Fibroblast of villous mesenchyme (primary cell): ENCODE measurements at places on chromosomes 4 and X. TPM values are rescaled to one million over a fixed set of nuclear protein-coding genes. Genes with fewer than 3 reads are reported as not detected.

GRCh38 chr4:149161247-149161646 lies 654.4 kb downstream of the IQCM start:
- no peak for DNase-seq

- DNase-seq = peak; percentile 78
These were observed 13.3 kb downstream of the OFD1 start for GRCh38 chrX:13747836-13748235.

Gene SLITRK2
- not detected in 2 replicates for total RNA-seq

GRCh38 chrX:46649421-46650260 lies 76.1 kb downstream of the CHST7 start:
- DNase-seq = peak; percentile 35

- DNase-seq = peak; percentile 86
These were observed 202.0 kb downstream of the DCLK2 start for GRCh38 chr4:150280081-150280895.

DNA sequence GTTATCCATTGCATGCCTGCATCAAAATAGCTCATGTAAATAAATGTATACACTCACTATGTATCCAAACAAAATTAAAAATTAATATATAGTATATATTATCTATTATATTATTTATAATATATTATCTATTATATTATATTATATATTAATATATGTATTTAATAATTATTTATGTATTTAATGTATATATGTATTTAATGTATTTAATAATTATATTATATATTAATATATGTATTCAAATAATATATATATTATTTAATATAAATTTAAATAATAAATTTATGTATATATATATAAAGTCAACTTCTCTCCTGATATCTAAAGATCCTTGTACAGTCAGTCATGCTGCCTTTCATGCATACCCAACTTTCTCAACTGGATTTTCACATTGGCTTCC lies 82.4 kb downstream of the GPM6A start:
- no peak for DNase-seq

GRCh38 chr4:148065075-148065474 lies 333.2 kb downstream of the ARHGAP10 start:
- DNase-seq = peak; percentile 92

Gene SRPK3
- total RNA-seq = 0.86 and 0.97 TPM in 2 replicates

- DNase-seq = no peak
These were observed 22.3 kb downstream of the COL4A6 start for GRCh38 chrX:108415891-108416290.

Gene FHL1
- total RNA-seq = 69.6 and 104 TPM in 2 replicates

GRCh38 chr4:38377195-38377594 lies 286.8 kb upstream of the KLF3 start:
- DNase-seq = no peak

Gene CCNB3
- total RNA-seq = 0.97 and 4.3 TPM in 2 replicates

DNA sequence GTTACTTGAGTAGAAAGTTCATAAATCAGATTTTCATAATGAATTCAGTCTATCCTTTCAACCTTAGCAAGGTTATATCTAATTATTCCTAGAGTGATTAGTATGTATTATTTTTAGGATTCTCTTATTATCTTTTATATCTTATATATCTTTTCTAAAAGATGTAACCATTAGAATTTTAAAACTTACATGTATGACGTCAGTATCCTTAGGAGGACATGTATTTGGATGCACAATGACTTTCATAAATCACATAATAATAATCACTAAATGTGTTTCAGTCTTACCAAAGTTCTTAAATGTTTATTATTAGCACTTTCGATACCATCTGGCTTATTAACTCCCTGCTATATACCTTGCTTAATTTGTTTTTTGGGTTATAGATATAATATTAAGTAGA lies 1400.5 kb upstream of the IGFBP7 start:
- no peak for DNase-seq

DNA sequence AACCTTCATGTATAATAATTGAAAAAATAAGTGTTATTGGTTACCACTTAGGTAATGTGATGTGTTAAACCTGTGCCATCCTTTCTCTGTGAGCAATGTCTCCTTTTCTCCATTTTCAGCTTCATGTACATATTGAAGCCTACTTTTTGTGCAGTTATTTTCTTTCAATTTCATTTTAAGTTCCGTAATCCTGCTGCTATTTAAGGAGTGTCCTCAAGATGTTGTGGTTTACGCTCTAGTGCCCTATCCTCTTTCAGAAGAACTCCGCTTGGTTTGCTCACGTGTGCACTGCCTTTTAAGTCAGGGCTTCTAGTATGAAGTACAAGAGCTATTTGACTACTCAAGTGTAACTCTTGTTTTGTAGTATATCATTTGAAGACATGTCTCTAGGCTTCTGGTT lies 2253.2 kb upstream of the TENM3 start:
- DNase-seq = no peak

GRCh38 chrX:18351784-18352183 lies 2.7 kb downstream of the SCML2 start:
- DNase-seq = no peak

- DNase-seq = no peak
These were observed 6.0 kb downstream of the RBM47 start for GRCh38 chr4:40623707-40624106.

- DNase-seq = no peak
These were observed 9.1 kb downstream of the RPGR start for GRCh38 chrX:38318196-38318595.

DNA sequence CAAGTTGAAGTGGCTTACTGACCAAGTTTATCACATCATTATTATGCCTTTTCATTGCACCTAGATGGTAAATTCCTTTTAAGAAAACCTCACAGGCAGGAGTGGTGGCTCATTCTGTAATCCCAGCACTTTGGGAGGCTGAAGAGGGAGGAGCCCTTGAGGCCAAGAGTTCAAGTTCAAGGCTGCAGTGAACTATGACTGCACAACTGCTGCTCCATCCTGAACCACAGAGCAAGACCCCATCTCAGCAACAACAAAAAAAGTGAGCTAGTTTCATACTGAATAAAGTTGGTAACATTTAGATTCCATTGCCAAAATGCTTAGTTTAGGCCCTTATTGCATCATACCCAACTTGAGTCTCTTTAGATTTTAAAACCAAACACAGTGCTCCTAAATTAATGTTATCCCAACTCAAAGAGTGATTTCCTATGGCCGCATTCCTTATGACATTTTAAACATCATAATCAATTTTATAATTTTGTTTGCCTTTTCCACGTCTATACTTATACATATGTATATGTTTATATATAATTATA lies 36.0 kb downstream of the PDS5A start:
- DNase-seq = no peak

Gene POU4F2
- total RNA-seq = not detected in 2 replicates

Gene SAGE1
- not detected in 2 replicates for total RNA-seq

Gene RNF128
- total RNA-seq = 0.32 and 0.43 TPM in 2 replicates

- DNase-seq = no peak
These were observed 926.1 kb downstream of the ADGRL3 start for GRCh38 chr4:62126064-62126732.

DNA sequence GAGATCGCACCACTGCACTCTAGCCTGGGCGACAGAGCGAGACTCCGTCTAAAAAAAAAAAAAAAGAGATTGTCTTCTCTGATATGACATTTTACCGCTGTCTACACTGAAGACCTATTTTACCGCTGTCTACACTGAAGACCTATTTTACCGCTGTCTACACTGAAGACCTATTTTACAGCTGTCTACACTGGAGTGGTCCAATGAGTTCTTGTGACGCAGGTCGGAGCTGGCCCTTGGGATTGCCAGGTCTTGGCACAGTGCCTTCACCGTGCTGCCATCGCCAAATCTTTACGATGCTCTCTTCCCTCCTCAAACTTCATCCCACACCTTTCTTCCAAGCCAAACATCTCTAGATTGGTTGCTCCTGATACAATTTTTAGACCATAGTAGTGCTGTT lies 183.1 kb upstream of the FAT1 start:
- DNase-seq = no peak

Gene RNF212
- 2.9 and 3.0 TPM in 2 replicates for total RNA-seq

Gene CT55
- not detected in 2 replicates for total RNA-seq

GRCh38 chr4:14908635-14909034 lies 93.6 kb upstream of the CPEB2 start:
- no peak for DNase-seq

Gene CXXC4
- total RNA-seq = 0.32 and 0.43 TPM in 2 replicates

Gene LDOC1
- total RNA-seq = 5.2 TPM in 2 replicates

Gene TSPAN7
- not detected in 2 replicates for total RNA-seq

Gene FGF16
- not detected in 2 replicates for total RNA-seq

DNA sequence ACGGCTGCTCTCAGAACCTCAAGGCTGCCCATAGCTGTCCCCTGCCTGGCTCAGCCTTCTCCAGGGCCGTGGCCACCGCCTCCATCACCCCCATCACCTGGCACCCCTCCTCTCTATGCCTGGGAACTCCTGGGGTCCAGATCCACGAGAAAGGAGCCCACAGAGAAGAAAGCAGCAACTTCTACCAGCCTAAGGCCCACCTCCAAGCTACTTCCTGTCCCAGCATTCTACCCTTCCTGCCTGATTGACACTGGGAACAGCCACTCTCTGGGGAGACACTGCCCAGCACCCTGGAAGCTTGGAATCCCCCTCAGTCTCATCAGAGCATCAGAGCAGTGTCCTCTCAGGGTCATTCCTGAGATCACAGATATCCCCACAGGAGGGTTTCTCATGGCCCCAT lies 36.9 kb upstream of the PROM1 start:
- no peak for DNase-seq

GRCh38 chr4:8319061-8319460 lies 49.5 kb downstream of the HTRA3 start:
- DNase-seq = no peak

- DNase-seq = no peak
These were observed 331.4 kb downstream of the CCSER1 start for GRCh38 chr4:90458576-90458975.

DNA sequence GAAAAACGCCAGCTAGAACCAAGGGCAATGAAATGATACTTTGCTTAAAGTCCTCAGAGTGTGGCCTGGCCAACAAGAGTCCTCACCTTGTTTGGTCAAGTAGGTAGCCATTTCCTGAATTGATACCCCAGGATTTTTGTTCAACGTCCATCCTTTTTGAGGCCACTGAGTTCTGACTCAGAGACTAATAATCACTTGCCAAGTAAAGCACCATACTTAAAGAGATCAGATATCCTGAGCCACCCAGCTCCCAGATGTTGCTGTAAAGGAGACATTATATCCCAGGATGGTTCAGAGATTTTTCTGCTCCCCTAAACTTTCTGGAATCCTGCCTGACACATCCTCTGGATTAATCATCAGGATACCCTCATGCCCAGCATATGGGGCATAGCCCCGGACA lies 190.9 kb downstream of the RAP1GDS1 start:
- DNase-seq = no peak

DNA sequence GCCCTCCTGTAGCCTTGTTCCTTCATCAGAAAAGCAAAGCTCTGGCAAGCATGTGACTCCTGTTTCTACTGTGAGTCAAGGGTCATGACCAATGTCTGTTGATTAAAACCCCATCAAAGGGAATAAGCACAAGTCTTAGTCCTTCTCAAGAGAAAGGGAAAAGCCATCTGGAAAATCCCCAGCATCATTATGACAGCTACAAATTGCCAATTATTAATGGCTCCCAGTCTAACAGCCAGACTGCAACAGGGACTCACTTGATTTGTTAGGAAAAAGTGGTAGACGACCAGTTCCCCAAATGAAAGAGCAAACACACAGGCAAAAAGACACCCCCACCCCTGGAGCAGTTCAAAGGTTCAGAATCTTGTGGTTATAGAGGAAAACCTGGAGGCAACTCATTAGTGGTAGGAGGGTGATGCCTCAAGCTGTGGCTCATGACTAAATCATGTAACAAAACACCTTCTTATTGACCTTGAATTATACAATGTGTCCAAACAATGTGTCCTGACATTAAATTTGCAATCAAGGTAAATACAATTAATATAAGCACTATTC lies 315.7 kb downstream of the HNRNPD start:
- DNase-seq = no peak

Gene HOPX
- total RNA-seq = under 0.01 and 0.97 TPM in 2 replicates

DNA sequence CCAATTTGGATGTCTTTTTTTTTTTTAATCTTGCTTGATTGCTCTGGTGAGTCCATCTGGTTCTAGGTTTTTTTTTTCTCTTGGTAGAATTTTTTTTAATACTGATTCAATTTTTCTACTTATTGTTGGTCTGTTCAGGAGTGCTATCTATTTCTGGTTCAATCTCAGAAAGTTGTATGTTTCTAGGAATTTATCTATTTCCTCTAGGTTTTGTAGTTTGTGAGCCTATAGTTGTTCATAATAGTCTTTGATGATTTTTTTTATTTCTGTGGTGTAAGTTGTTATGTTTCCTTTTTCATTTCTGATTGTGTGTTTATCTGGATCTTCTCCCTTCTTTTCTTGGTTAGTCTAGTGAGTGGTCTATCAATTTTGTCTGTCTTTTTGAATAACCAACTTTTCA lies 129.6 kb downstream of the FAM13A start:
- no peak for DNase-seq

DNA sequence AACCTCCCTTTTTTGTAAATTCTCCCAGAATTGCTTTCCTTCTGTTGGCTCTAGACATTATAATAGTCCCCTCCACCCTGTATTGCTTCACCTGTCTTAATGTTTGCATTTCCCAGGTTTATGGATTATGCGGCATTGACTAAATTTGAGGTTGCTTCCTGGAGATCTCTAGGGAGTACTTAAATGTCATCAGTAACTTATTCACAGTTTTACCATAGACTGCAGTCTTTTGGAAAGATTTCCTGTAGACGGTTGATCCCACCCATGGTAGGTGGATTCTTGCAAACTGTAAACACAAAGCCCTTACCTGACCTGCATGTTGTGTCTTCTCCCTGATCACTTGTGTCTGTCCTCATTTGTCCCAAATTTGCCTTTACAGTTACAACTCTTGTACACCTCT lies 6.2 kb upstream of the NOX1 start:
- DNase-seq = no peak

DNA sequence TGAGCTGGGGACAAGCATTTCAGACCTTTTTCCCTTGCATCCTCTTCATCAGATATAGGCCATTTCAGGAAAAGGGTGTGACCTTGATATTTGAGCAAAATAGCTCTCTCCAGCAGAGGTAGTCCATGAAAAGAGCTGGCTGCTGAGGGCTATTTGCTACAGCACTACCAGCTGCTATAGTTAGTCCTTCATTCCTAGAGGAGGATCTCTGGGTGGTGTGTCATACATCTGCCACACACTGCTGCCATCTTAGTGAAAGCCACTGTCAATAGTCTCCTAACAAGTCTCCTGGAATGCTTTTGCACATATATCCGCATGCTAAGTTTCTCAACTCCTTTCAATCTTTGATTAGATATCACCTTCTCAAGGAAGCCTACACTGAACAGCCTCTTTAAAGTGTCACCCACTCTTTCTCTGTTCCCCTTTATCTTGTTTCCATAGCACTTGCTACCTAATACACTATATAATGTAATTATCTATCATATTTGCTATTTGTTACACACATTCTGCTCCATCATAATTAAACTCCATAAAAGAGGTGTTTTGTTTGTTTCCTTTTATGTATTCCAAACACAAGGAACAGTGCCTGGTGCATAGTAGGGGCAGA lies 131.9 kb downstream of the TBC1D19 start:
- DNase-seq = no peak

Gene GYG2
- total RNA-seq = 3.5 and 3.9 TPM in 2 replicates

Gene AKAP17A
- 22.0 and 23.2 TPM in 2 replicates for total RNA-seq
